ENCODE measurements at places on chromosomes 3 and 15. TPM values are rescaled to one million over a fixed set of nuclear protein-coding genes. Genes with fewer than 3 reads are reported as not detected.

The MYO5A gene
- total RNA-seq, result 11.3 TPM

The SKIL gene
- 11.4 TPM for total RNA-seq

The VEPH1 gene
- under 0.01 TPM for total RNA-seq

The PAQR5 gene
- 4.7 TPM for total RNA-seq

All from airway epithelial cell (primary cell).